ENCODE measurements at places on chromosomes 6 and 20.
A peak's percentile ranks its signal among the peaks of the same experiment; 100 is the strongest.

GRCh38 chr20:62206388-62206775 lies 13.7 kb downstream of the HRH3 start:
- no peak for DNase-seq

DNA sequence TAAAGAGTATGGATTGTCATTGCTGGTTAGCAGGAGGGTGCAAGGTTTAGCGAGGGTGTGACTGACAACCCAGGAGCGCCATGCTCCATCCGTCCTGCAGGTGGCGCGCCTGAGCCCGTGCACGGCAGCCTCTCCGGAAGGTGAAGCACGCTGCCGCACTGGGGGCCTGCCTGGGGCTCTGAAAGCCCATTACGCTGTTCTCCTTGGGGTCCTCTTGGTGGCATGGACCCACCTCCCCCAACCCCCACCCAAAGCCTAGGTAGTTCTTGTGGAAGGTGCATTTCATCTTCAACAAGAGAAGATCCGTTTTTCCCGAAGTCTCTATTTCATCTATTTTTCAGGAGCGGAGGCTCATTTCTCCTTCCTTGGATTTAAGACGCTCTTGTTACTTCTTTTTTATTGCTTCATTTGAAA lies 197.4 kb upstream of the KCNG1 start:
- DNase-seq, result peak; percentile 35

GRCh38 chr6:125784365-125784764 lies 6.4 kb upstream of the NCOA7 start:
- no peak for DNase-seq

GRCh38 chr6:11062715-11063114 lies 18.6 kb upstream of the ELOVL2 start:
- DNase-seq, result no peak

GRCh38 chr20:33839591-33839990 lies 28.4 kb downstream of the CHMP4B start:
- DNase-seq, result no peak

GRCh38 chr20:32110727-32111126 lies 1.2 kb downstream of the TM9SF4 start:
- DNase-seq, result no peak

GRCh38 chr20:38173237-38174156 lies 8.4 kb upstream of the TGM2 start:
- DNase-seq, result no peak

DNA sequence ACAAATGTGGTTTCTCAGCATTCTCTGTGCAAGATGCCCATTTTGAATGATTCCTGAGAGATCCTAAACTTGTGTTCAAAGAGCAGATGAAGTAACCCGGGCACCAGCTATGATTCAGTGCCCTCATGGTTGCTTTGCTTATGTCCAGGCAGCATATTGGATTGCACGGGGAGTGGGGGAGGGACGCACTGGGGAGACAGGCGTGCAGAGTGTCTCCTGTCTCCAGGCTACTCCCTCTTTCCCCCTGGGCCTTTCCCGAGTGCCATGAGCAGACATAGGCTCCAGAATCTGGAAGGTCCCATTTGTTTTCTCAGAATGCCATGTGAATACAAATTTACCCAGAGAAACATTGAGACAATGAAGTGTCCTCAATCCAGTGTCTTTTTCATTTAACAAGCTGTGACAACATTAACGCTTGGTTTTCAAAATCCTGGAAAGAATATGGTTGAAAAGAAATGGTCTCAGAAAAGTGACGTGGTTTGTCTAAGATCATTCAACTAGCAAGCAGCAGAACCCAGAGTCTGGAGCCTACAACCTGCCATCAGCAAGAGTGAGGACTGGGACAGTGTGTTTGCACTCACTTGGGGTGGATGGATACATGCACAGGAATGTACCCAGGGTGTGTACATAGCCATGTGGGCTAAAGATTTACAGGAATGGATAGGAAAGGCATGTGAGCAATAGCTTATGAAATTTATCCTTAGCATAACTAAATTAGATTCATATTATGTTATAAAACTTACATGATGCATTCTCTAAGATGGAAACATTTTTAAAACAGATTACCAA lies 4.2 kb downstream of the SYNDIG1 start:
- no peak for DNase-seq

DNA sequence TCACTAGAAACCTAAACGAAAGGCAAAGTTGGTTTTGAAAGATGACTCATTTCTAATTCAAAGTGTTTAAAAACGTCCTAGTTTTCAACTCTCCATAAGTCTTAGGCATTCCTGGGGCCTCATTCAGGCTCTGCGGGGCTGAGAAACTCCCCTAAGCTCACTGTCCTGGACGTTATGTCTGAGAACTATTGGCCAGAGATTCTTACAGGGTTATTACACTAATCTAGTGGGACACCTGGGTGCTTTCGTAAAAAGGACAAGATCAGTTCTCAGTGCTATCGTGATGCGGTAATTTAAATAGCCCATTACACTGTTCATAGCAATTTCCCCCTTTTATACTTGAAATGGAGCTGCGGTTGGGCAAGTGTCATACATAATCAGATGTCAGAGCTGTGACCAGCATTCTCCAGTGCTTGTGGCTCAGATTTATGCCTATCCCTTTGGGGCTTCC lies 280.9 kb downstream of the QKI start:
- no peak for DNase-seq

DNA sequence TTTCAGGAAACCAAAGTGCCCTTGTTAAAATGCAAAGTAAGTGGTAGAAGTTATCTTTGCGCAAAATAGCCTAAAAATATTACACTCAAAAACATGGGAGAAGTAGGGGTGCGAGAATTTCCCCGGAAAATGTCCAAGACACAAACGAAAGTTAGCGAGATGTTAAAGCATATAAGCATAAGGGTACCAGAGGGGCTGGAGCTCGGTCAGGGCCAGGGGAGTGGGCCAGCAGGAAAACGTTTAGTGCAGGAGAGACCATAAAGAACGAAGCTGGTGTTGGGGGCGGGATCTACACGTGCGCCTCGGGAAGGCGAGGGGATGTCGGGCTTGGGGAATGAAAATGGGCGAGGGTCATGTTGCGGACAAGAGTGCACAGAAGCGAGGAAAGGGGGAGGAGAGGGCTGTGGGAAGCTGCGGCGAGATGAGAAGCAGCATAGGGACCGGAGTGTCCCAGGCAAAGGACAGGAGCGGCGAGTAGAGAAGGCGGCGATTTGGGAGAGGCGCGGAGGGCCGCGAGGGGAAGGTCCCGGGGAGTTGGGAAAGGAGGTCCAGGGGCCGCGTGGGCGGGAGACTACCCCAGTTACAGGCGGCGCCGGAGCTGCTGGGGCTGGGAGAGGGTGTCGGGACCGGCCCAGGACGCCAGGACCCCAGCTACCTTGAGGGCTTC lies 600 bp downstream of the XPO5 start:
- no peak for DNase-seq

- DNase-seq, result no peak
Measured at GRCh38 chr6:111980143-111980542, 73.8 kb upstream of the CCN6 start.

- no peak for DNase-seq
Measured at GRCh38 chr6:108106261-108106660, 31.7 kb upstream of the OSTM1 start.

GRCh38 chr6:108115598-108116058 lies 41.1 kb upstream of the OSTM1 start:
- DNase-seq, result no peak

DNA sequence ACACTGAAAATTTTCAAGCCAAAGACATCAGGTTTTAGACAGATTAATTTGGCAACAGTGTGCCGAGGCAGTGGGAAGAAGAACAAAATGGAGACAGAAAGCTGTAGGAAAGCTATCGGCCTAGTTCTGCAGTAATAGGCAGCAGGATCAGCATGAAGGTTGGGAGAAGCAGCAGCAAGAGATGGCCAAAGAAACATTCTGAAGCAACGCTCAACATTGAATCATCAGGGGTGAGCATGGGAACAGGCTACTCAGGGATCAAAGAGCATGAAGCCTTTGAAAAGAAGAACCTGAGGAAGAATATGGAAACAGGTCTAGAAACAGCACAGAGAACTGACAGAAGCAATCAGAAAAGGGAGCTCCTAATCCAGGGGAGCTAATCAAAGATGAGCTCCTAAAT lies 7.1 kb upstream of the DST start:
- DNase-seq, result no peak

DNA sequence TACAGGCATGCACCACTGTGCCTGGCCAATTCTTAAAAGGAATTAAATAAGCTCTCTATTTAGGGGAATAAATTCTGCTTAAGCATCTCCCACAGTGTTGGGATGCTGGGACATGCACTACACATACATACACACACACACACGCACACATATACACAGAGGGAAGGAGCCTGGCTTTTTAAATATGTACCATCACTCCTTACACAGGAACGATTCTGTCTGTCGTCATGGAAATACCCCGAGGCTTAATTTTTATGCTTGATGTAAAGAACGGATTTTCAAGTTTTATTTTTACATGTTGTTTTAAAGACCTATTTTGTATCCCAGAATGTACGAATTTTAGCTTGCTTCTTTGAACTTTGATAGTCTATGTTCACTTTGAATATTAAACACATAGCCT lies 95.3 kb downstream of the CD109 start:
- DNase-seq, result no peak

- DNase-seq, result no peak
Measured at GRCh38 chr6:169933839-169934698, 182.6 kb downstream of the ERMARD start.

DNA sequence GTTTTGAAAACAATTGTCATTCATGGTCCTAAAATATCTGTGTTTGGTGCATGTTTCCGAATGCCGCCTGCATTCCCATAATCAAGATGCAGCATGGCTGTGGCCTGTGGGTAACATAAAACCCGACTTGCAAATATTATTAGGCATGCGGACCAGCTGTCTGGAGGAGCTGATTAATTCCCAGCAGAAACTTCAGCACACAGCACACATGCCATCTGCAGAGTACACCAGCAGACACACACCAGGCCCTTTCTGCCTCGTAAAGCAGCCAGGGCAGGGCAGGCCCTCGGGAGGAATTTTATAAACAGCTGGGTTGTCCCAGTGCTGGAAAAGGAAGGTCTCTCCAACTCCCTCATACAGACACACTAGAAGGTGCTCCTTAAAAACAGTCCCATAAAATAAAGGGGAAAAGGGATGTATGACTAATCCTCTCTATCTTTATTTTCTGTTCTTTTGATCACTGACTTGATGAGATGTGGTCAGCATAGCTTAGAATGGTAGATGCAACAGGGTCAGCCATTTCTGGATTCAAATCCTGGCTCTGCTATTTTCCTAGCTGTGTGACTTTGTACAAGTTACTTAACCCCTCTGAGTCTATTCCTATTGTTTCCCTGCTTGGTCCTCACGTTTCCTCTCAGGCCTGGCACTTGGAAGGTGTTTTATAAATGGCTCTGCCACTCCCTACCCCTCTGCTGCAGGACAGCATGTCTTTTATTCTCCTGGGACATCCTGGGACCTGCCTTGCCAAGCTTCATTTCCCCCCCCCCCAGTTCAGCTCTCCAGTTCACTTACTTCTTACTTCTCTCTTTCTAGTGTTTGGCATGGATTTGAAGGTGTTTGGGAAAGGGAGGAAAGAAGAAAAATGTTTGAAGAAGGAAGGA lies 85.9 kb upstream of the TRAF3IP2 start:
- no peak for DNase-seq

GRCh38 chr6:21444711-21445260 lies 148.8 kb upstream of the SOX4 start:
- no peak for DNase-seq

DNA sequence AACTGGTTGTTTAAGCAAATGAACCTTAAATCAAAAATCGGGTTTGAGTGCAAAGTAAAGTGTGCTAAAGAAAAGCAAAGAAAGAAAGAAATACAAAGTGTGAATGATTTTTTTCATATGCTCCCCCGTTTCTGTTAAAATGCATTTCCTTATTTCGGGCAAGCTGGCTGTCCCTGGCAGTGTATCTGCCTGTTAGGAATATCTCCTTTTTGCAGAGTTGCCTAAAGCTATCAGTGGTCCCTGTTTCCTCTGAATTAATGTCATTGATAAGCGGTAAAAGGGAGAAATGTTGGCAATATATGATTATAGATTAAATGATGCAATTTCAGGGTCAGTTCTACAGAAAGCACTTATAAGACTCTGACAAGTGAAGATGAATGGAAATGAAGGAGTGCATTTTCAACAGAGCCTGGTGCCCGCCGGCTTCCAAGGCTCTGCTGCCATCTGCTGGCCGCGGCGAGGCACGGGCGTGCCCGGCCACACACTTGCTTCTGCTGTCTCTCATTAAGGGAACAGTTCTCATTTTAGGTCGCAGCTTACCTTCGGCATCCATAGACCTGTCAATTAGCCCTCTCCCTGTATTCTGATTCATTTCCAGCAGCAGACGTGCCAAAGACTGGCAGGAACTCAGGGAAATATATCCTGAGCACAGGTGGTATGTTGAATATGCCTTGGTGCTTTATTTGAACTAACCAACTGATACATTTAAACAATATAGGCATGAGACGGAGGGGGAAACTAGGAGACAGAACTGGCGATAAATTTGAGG lies 381.9 kb downstream of the C6orf118 start:
- DNase-seq, result peak; percentile 29

GRCh38 chr6:11760015-11760473 lies 18.6 kb downstream of the ADTRP start:
- no peak for DNase-seq

GRCh38 chr6:50602292-50602691 lies 111.0 kb upstream of the TFAP2D start:
- DNase-seq, result no peak

GRCh38 chr20:61662968-61663331 lies 402.7 kb downstream of the TAF4 start:
- no peak for DNase-seq

DNA sequence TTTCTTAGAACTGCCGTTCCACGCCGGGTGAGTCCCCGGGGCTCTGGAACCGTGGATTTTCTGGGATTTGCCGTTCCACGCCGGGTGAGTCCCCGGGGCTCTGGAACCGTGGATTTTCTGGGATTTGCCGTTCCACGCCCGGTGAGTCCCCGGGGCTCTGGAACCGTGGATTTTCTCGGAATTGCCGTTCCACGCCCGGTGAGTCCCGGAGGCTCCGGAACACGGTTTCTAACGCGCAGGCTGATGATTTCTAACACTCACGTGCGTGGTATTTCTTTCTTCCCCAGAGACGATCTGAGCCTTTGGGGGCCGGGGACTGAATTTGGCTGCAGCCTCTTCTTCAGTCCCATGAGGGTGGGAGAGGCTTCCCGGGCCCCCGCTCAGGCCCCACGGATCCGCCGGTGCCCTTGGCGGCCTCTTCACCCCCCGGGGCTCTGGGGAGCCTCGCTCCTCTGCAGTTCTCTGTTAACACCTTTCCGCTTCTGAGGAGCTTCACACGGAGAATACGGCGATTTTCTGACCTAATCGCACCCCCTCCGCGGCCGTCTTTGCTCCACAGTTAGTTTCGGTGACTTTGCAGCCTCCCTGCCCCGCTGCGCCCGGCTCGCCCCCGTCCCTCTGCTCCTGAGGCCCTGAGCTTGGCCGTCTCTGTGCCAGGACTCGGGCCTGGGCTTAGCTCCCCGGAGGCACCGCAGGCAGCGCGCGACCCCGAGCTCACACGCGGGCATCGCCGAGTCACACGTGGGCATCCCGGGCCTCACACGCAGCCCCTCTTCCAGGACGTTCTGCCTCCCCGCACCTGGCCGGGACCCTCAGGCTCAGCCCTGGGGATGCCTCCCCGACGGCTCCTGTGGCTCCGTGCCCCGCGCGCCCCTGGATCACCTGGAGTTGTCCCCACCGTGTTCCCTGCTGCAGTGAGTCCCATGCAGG lies 7.2 kb upstream of the KIF25 start:
- no peak for DNase-seq
